ENCODE measurements at places on chromosomes 5 and 9. TPM values are rescaled to one million over a fixed set of nuclear protein-coding genes. Genes with fewer than 3 reads are reported as not detected.

The ARSI gene
- 0.09 TPM for total RNA-seq

The CTXN3 gene
- not detected for total RNA-seq

The SLC1A3 gene
- total RNA-seq, result 0.19 TPM

The PCDHB3 gene
- total RNA-seq, result 0.38 TPM

The PDE6A gene
- under 0.01 TPM for total RNA-seq

The PCA3 gene
- 0.90 TPM for total RNA-seq

The CHSY3 gene
- total RNA-seq, result 6.9 TPM

The PGM5 gene
- total RNA-seq, result 1.1 TPM

The PLAC8L1 gene
- total RNA-seq, result 0.38 TPM

The MYOT gene
- not detected for total RNA-seq

The CRHBP gene
- total RNA-seq, result under 0.01 TPM

The LVRN gene
- total RNA-seq, result 0.09 TPM

The FLT4 gene
- total RNA-seq, result 10.6 TPM

The LHX6 gene
- total RNA-seq, result 1.3 TPM

The PSAT1 gene
- total RNA-seq, result 16.4 TPM

The TMEFF1 gene
- 6.4 TPM for total RNA-seq

The GPRIN1 gene
- total RNA-seq, result 3.1 TPM

The GABRA1 gene
- not detected for total RNA-seq

The PROB1 gene
- total RNA-seq, result 1.2 TPM

The LRRTM2 gene
- total RNA-seq, result under 0.01 TPM
